ENCODE measurements at places on chromosomes 7 and 10.

GRCh38 chr7:86929293-86930109, 130.0 kb downstream of the ELAPOR2 start:
- DNase-seq = no peak

DNA sequence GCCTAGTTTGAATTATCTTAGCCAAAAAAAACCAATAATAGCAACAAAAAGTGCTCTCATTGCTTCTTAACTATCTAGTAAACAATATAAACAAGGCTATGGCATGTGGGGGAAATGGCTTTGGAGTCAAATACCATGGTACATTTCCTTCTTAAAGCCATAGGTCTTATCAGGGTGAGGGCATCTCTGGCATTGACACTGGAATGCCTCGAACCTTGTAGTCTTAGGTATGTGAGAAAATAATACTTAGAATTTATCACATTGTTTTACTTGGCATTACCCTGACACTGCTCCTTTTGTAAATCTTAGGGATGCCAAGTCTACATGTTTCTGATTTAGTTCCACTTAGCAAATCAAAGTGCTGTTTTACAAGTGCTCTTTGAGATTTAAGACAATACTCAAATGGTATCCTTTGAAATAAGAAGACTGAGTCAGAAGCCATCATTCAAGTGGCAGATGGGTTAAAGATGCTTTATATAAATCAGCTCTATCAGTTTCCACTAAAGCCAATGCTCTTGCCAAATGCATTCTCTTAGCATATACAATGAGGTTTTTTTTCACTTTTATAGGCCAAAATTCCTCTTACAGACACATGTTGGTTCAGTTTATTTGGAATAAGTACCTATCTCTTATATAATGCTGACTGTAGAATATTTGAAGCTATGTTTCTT, 155.2 kb downstream of the HPSE2 start:
- no peak for DNase-seq

- DNase-seq = no peak
Observed at GRCh38 chr7:70856901-70857630, 274.9 kb upstream of the GALNT17 start.

- DNase-seq = no peak
Observed at GRCh38 chr10:85606401-85606800, 760.2 kb downstream of the GRID1 start.

- no peak for DNase-seq
Observed at GRCh38 chr10:61163403-61163802, 219.4 kb upstream of the RHOBTB1 start.
